ENCODE measurements at places on chromosomes 11 and 22. TPM values are rescaled to one million over a fixed set of nuclear protein-coding genes. Genes with fewer than 3 reads are reported as not detected.

The KRTAP5-10 gene
- total RNA-seq = not detected

The OR51B2 gene
- total RNA-seq = not detected

The MMP13 gene
- not detected for total RNA-seq

DNA sequence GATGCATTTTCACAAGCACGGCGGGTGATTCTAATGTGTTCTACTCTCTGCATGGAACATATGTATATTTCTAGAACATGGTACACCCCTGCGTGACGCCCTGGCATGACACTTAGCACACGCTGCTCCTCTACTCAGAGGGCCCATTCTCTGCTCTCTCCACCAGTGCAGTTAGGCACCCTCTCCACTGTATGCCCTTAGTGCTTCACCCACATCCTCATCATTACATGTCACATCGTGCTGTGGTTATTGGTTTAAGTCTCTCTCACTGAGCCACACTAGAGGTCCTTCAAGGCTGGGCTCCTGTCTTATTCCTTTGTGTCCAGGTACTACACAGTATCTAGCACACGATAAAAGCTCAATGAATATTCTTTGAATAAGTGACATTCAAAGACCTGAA is 16.7 kb downstream of the TMPRSS13 start:
- no peak for DNase-seq

The NUMA1 gene
- total RNA-seq = 73.8 TPM

DNA sequence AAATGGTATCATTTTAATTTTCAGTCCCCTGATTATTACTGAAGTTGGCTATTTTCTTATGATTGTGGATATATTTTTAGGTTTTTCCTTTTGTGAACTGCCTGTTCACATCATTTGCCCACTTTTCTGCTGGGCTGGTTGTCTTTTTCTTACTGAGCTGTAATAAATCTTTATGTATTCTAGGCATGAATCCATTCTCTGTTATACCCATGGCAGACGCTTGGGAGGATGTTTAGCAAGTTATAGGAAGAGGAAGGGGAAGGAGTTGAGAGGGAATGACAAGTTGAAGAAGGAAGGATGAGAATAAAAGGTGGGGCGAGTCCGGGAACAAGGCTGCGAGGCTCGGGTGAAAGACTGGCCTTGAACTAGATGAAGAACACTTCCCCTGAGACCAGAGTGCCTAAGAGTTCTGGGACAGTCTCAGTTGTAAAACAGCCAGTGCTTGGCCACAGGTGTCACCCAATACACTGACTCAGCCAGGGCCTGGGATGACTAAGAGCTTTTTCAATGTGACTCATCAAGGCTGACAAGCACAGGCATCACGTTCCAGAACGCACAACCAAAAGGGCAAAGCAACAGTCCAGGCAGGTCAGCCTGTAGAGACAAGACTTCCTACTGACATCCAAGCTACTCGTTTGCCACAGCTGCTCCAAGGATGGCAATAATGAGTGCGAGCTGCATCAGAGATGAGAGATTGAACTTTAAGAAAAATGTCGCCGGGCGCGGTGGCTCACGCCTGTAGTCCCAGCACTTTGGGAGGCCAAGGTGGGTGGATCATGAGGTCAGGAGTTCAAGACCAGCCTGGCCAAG is 35.2 kb downstream of the LRFN4 start:
- peak; percentile 89 for DNase-seq

The PTPRCAP gene
- total RNA-seq = not detected

GRCh38 chr11:32333320-32333991 is 101.9 kb downstream of the WT1 start:
- DNase-seq = no peak

DNA sequence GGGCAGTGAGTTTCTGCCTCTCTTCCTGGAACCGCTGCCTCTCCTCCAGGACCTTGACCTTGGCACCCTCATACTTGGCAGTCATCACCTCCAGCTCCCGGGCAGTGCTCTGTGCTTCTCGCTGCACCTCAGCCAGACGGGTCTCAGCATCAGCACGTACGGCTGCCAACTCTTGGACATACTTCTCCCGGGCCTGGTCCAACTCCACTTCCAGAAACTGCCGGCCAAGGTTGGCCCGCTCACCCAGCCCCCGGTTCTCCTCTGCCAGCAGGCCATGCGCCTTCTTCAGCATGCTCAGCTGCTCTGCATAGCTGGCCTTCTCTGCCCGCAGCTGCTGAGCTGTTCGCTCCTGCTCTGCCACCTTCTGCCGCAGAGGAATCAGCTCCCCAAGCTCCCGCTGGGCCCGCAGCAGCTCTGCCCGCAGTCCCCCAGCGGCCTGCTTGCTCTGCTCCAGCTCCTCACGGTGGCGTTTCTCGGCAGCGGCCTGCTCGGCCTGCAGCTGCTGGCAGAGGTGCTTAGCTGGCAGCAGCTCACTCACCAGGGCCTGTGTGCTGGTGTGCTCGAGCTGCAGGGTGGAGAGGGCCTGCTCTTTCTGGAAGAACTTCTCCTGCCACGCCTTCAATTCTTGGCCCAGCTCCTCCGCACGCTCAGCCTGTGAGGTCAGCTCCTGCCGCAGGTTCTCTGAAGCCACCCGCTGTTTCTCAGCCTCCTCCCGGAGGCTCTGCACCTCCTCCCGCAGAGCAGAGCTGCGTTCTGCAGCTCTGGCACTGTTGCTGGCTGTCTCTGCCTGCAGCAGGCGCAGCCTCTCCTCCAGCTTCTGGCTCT is 14.4 kb downstream of the IL18BP start:
- no peak for DNase-seq

Data from Caki2 (cell line).